ENCODE measurements at places on chromosomes 13 and 19.

DNA sequence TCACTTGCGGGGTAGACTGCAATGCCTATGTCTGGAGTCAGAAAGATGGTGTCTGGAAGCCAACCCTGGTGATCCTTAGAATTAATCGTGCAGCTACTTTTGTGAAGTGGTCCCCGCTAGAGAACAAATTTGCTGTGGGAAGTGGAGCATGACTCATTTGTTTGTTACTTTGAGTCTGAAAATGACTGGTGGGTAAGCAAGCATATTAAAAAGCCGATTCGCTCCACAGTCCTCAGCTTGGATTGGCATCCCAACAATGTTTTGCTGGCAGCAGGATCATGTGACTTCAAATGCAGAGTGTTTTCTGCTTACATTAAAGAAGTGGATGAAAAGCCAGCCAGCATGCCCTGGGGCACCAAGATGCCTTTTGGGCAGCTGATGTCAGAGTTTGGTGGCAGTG is 9.5 kb upstream of the ERVV-1 start:
- no peak for DNase-seq

DNA sequence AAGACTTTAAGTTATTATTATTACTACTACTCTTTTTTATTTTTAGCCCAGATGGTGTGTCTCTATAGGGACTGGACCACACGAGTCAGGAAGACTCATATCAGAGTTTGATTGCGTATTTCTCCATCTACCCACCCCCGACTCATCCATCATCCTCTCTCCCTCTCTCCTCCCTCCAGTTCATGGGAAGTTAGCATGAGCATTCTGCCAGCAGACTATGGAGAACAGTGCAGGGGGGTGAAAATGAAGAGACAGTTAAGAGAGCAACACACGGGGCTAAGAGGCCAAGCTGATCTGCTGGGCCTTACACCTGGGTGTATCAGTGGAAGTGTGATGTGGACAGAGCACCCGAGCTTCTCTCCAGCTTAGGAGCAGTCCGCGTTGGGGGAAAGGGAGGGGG is 95.0 kb downstream of the UQCRFS1 start:
- DNase-seq = no peak

GRCh38 chr13:41608111-41608838 is 150.9 kb downstream of the RGCC start:
- no peak for DNase-seq

- DNase-seq = no peak
These were observed 12.3 kb upstream of the DNMT1 start for GRCh38 chr19:10207026-10207425.

GRCh38 chr13:39350461-39350881 is 252.5 kb downstream of the LHFPL6 start:
- no peak for DNase-seq

DNA sequence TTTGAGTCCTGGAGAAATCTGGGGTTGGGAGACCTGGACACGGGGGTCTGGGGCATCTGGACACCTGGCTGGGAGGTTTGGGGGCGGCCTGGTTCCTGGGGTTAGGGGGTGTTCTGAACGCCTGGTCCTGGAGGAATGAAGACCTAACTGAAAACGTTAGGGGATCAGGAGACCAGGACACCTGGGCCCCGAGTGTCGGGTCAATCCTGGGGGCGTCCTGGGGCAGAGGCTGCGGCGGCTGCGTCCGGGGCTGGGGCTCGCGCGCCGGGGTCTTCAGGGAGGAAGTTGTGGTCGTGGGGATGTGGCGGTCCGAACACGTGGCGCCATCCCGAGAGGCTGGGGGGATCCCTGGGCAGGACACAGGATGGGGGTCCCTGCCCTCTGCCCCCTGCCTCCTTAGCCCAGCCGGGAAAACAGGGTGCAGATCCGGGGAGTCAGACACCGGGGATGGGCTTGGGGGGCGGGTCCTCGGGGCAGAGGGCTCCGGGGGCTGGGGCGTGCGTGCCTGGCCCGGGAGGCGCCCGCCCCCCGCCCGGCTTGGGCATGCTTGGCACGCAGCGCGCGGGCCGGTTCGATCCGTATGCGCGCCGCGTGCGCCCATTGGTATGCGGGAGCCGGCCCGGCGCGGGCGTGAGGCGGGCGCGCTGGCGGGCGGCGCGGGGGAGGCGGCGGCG is 632 bp downstream of the NPAS1 start:
- peak; percentile 43 for DNase-seq

- DNase-seq = no peak
These were observed 5.4 kb upstream of the CDC37 start for GRCh38 chr19:10408511-10409283.

GRCh38 chr13:21833921-21834320 is 163.0 kb downstream of the FGF9 start:
- no peak for DNase-seq

DNA sequence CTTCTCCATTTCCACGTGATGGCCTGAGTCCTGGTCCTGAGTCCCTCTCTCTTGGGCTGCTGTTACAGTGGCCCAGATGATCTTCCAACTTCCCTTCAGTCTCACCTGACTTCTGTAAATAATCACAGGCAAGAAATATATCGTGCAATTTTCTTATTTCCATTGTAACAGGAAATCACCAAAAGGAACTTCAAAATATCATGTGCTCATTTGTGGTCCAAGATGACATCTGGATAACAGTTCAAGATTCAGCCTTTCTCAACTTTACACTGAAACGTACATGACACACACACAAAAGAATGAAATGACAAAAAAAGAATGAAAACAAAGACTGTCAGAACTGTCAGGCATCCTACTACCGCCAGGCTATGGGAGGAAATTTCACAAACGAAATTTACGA is 22.0 kb upstream of the RAP2A start:
- no peak for DNase-seq

- no peak for DNase-seq
These were observed 27.4 kb upstream of the CACTIN start for GRCh38 chr19:3653865-3654513.

DNA sequence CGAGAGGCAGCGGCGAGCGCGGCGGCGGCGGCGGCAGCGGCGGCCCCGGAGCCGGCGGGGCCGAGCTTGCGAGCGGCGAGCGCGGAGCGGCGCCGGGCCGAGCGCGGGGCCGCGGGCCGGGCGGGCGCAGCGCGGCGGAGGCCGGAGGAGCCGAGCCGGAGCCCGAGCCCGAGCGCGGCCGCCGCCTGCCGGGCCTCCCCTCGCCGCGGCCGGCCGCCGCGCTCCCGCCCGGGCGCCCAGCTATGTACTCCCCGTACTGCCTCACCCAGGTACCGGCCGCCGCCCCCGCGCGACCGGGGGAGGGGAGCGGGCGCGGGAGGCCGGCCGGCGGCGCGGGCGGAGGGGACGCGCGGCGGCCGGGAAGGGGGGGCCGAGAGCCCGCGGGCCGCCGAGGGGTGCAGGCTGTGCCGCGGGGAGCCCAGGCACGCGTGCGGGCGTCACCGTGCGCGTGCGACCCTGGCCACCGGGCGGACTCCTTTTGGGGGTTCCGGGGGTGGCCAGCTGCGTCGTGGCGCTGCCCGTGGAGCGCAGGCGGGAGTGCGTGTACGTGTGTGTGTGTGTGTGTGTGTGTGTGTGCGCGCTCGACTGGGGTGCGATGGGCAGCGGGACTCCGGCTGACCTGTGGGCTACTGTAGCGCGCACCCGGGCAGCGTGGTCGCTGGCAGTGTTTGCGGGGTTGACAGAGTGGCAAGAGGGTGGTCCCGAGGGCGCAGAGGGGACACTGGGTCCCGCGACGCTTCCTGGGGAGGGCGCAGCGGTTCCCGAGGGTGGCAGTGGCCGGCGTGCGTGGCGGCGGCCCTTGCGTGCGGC is 526 bp downstream of the NFIX start:
- DNase-seq = no peak

- no peak for DNase-seq
These were observed 26.5 kb downstream of the MYCBP2 start for GRCh38 chr13:77300176-77301037.

- no peak for DNase-seq
These were observed 67.7 kb downstream of the DCT start for GRCh38 chr13:94411747-94412146.

DNA sequence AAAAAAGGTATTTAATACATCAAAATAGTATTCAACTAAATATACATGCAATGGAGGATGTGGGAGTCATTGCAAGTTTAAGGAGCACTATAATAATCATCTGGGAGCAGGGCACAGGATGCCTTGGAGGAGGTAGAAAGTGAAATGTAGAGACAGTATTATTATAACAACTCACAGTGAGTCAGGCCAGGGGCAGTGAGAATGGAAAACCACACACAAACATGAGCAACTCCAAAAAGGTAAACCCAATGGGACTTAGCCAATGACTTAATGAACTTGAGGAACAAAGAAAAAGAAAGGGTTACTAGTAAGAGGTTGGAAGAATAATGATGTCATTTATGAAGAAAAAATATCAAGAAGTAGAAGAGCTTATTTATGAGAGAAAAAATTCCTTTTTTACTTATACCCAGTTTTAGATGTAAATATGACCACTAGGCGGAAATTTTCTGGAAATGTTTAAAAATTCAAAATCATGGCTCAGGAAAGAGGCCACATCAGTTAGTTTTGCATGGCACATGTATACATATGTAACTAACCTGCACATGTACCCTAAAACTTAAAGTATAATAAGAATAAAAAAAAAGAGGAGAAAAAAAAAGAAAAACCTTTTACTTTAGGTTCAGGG is 389.3 kb downstream of the SUCLA2 start:
- DNase-seq = no peak

DNA sequence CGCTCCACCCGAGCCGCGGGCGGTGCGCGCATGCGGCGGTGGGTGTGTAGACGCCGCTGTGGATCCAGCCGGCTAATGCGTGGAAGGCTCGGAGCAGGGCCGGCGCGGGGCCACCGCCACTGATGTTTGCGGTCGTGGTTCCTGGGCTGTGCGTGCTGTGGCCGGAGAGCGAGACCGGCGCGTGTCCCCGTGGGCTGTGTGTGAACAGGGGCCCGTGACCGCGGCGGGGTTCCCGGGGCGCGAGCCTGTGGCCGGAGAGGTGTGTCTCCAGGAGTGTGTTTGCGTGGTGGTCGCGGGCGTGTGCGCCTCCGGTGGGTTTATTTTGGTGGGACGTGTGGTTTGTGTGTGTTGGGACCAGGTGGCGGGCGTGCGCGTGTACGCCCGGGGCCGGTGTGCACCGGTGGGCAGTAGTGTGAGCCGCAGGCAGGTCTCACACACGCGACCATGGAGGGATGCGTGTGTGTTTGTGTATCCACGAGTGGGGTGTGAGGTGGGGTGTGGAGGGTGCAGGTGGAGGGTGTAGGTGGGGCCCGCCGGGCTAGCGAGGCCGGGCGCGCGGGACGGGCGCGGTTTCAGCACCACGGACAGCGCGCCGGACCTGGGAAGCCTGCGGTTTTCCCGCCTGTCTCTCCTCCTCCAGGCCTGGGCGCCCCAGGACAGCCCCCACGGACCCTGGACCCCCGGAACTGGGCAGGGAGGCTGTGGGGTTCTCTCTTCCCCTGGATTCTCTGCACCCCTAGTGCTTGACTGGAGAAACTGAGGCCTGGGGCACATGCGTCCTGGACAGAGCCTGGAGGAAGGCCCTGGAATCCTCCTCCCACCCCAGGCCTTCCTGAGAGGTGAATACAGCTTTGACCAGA is 1.6 kb downstream of the HCN2 start:
- no peak for DNase-seq

DNA sequence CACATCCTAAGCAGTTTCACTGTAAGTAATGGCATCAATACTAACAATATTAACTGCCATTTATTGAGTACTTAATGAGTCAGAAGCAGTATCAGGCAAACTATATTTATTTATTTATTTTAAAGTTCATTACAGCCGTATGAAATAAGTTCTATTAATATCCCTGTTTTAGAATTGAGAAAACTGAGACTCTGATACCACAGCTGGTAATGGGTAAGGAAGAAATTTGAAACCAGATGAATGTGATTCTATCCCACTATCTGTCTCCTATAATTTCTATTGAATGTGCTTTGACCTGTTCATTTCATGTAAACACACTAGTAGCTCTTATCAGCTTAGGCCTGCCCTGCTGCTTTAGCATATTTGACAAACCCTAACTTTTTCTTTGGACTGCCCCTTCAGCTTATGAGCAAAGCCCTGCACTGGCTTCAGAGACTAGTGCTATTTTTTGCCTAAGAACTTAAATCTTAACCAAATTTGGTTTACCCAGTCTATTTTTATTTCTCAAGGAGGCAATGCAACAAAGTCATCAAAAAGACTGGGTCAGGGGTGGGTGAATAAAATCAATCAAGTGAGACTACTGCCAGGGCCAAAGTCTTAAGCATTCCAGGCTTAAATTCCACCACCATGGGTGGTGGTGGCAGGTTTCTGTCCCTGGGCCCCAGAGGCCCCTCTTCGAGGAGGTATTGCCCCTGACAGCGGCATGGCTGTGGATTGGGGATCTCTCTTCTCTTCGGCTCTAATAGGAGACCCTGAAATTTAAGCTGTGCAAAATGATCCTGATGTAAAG is 143.4 kb downstream of the DLEU7 start:
- no peak for DNase-seq

GRCh38 chr19:10398819-10399218 is 4.5 kb downstream of the CDC37 start:
- no peak for DNase-seq

GRCh38 chr19:51749979-51750378 is 1.7 kb downstream of the FPR1 start:
- no peak for DNase-seq

DNA sequence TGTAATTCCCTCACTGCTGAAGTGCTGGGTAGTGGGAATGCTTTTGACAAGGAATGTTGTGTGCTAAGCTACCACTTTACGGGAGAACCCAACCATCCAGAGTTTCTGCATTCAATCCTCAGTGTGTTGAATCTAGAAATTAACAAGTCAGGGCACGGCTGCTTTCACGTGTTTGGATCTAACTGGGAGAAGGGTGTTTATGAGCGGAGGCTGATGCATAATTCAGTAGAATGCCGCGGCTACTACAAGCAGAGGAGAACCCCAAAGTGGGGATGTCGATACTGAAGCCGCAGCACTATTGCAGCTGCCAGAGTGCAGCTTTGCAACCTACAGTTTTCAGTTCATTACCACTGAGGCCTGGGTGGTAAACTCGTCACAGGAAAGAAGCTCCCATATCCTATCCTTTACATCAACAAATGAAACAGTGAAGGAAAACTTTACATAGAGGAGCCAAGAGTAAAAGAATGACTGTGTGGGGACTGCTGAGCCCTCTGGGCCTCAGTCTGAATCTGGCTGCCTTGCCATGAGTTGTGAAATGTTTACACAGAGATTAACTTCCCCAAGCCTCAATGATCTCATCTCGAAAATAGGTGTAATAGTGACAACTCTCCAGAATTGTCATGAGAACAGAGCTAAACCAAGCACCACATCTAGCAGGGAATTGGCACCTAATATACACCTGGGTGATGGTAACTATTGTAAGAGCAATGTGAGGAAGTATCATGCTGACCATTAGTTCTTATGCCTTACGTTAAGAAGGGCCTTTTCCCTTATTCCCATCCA is 531.7 kb downstream of the MYO16 start:
- no peak for DNase-seq

Measured in RWPE2 (cell line).